Natural killer cell treated with Interleukin-12 subunit alpha and Interleukin-12 subunit beta and Interleukin-15 and Interleukin-18, amount 100 ng/mL, for 72 hours (primary cell): ENCODE measurements at places on chromosomes 5 and 9. TPM values are rescaled to one million over a fixed set of nuclear protein-coding genes. Genes with fewer than 3 reads are reported as not detected.

The TLX3 gene
- not detected for total RNA-seq

The FGFR4 gene
- 2.0 TPM for total RNA-seq

The PIP5KL1 gene
- 2.7 TPM for total RNA-seq

The MYMK gene
- not detected for total RNA-seq

The CAMK4 gene
- total RNA-seq, result 5.4 TPM

The SLC36A2 gene
- not detected for total RNA-seq

The ACTBL2 gene
- total RNA-seq, result not detected

The CHSY3 gene
- 0.19 TPM for total RNA-seq

The NCS1 gene
- 31.0 TPM for total RNA-seq

- no peak for DNase-seq
Measured at GRCh38 chr9:102355982-102356381, 617.5 kb upstream of the GRIN3A start.

- no peak for DNase-seq
Measured at GRCh38 chr5:171250738-171251137, 58.3 kb upstream of the TLX3 start.

GRCh38 chr9:95626885-95627558, 110.3 kb upstream of the PTCH1 start:
- DNase-seq, result peak; percentile 90

DNA sequence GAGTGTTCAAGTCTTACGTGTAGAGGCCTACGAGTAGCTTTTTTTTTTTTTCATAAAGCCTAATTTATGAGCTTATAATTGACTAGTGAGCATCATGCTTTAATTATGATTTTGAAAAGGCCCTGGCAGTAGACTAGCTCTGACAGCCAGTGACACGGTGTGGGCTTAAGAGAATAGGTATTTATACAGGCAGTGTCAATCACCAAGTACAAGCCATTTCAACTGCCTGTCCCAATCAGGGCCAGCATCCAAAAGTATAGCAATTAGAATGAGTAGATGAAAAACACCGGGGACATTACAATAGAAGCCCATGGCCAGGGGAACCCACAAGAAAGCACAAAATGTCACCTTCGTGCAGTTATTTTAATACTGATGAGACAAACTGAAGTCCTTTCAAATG, 552.8 kb downstream of the CAAP1 start:
- no peak for DNase-seq

- DNase-seq, result peak; percentile 23
Measured at GRCh38 chr5:154485850-154486426, 7.9 kb upstream of the HAND1 start.

DNA sequence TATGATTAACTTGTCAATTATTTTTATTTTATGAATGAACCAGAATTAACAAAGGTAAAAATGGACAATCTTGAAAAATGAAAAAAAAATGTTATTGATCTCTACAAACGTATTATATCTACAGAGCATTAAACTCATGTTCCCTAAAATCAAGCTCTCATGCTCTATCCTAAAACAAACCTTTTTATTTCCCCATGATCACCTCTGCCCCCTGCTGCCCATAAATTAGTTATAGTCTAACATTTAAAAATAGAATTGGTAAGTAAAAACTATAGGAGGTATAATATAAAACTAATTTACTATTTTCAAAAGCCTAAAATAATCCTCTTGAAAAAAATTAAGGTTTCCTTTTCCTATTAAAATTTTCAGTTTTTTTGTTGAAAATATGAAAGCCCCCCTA, 168.0 kb upstream of the POU5F2 start:
- DNase-seq, result no peak

DNA sequence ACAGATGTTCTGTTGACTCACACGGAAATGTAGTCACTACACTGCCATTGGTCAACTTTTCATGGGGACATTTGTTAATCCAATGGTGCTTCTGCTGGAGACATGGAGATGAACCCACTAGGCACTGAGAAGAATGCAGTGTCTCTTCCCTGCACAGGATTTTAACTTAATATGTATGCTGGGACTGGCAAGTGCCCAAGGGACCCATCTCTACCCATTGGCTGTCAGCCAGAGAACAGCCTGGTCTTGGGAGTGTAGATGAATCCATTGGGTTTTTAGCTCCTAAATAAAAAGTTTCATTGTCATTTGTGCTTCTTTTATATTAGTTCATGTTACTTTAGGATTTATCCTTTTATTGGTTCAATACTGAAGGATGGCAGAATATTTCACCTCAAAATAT, 195.8 kb upstream of the CDH6 start:
- DNase-seq, result no peak

- no peak for DNase-seq
Measured at GRCh38 chr5:6757414-6757969, 44.3 kb downstream of the TENT4A start.

DNA sequence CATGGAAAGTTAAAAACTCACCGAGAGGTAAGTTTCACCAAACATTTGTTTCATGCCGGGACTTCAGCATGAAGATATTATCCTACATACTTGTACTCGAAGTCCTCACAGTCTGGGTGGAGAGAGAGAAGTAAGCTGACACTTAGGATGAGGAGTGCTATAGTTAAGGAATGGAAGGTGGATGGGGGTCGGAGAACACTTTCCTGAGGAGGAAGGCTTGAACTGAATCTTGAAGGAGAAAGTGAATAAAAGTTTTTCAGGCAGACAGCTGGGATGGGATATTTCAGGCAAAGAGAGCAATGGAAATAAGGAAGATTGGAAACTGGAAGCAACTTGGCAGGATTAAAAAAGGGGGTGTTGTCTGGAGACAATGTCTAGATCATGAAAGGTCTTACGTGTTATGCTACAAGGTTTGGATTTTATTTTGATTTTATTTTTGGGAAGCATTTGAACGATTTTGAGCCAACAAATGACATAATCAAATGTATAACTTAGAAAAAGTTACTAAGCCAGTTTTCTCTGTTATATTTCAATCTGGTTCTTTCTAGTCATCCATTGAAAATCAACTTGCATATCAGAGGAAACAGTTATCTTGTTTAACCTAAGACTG, 167.1 kb downstream of the PAM start:
- DNase-seq, result no peak

DNA sequence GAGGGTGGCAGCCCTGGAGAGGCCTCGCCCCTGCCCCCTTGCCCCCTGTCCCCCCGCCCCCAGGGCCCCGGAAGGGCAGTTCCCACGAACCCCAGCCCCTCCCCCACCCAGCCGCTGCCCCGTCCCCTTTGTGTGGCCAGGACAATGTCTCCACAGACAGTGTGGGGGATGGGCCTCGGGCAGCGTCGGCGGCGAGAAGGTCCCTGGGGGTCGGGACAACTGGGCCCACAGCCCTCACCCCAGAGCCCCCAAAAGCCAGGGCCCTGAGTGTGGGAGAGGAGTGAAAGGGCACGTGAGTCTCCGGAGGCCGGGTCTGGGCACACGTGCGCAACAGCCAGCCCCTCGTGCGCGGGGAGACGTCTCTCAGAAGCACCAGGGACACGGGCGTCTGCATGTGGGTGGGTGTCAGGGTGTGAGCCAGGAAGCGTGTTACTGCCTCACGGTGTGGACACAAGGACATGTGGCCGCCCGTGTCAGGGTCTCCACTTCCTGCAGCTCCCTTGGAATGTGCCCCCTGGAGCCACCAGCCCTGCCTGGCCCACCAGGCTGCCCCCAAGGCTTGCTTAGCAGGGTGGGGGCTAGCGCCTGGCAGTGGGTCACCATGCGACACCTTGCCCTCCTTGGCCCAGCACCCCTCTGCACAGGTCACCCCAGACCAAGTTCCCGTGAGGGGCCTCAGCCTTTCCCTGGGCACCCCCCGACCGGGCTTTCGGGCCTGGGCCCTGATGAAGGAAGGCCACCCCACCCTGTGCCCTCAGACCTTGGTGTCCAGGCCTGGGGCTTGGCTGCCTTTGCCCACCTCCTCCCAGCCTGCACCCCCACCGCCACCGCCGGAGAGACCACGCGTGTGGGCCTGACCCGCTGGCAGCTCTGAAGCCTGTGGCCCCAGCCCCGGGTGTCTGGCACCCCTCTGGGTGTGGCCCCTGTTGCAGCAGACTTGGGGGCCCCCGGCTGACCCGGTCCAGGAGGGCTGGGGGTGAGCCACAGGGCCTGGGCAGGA, 12.8 kb upstream of the NRARP start:
- DNase-seq, result no peak

DNA sequence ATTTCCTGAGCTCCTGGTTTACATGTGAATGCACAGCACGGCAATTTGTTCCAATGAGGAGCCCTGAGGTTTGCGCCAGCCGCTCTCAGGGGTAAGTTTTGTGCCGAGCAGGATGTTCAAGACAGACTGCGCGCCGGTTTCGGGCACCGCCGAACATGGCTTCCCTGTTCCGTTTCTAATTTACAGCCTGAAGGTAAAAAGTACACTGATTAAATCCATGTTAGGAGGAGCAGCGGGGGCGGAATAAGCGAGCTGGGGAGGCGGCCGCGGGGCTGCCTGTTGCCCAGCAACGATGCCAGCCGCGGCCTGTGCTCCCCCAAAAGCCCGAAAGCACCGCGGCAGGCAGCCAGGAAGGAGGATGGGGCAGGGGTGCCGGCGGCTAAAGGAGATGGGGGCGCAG, 6.4 kb downstream of the SOWAHA start:
- no peak for DNase-seq

GRCh38 chr5:103473725-103474124, 88.9 kb downstream of the NUDT12 start:
- DNase-seq, result no peak

DNA sequence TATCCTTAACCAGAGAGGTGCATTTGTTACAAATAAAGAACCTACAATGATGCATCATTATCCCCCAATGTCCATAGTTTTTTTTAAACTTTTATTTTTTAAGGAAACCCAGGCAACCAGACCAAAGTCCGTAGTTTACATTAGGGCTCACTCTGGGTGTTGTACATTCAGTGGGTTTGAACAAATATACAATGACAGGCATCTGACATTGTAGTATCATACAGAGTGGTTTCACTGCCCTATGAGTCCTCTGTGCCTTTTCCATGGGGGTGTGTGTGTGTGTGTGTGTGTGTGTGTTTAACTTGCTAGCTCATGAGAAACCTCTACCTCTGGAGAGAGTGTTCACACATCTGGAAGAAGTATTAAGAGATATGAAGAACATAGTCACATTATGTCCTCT, 141.5 kb downstream of the KDM4C start:
- DNase-seq, result no peak

DNA sequence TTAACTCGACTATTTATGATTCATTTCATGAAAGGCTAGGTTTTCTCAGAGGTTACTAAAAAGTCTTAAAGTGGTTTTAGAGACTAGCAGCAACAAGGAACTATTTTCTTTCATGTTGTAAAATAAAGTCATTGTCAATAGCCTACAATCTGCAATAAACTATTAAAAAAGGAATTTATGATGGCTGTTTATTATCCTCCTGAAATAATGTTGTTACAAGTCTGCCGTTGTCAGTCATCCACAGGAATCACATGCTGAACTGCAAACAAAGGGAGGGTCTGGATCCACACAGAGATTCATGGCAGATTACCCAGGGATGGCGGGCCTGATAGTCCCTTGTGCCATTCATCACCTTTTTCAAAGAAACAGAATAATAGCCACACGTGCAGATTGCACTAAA, 49.2 kb downstream of the TMEM174 start:
- DNase-seq, result no peak

DNA sequence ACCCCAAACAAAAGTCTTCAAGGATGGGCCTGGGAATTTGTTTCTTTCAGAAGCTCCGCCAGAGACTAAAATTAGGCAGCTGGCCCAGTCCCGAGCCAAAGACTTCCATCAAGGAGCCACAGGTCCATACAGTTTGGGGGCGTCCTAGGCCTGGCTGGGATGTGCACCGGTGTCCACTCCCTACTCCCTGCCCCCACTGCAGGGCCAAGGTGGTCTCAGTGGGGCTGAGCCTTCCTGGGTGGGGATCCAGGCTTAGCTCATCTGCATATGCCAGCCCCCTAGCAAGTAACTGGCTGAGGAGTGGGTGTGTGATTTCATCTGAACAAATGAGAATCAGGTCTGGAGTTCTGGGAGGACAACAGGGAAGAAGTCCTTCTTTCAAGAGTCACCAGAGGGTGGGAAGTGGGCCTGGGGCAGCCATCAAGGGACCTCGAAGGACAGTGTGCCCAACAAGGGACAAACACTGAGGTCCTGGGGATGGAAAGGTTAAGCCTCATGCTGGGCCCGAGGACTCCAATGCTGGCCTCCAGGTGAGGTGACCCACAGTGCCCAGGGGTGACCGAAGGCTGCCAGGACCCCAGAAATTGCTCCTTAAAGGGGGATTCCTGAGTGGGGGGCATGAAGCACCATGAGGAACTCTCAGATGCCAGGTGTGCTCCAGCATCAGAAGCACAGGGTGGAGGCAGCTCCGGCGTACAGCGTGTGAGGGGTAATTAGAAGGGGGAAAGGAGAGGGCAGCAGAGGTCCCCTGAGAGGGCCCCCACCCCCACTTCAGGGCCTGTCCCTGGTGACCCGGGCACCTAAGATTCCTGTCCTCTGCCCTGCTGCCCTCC, 91.3 kb downstream of the ZNF354C start:
- peak; percentile 29 for DNase-seq

DNA sequence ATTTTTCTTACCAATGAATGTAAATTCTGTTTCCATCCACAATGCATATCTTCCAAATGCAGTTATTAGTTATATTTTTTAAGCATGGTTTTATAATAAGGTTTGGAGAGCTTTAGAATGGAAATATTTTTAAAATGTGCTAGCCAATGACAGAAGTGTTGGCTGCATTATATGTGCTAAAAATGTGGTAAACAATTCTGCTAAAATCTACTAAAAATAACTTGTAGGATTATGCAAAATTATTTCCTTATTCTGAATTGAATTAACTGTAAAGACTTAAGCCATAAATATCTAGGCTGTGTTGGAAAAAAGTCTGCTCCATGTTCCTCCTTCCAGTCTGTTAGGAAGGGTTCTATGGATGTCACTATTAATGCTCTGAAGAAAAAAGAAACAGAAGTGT, 503.3 kb downstream of the PRR16 start:
- DNase-seq, result no peak

DNA sequence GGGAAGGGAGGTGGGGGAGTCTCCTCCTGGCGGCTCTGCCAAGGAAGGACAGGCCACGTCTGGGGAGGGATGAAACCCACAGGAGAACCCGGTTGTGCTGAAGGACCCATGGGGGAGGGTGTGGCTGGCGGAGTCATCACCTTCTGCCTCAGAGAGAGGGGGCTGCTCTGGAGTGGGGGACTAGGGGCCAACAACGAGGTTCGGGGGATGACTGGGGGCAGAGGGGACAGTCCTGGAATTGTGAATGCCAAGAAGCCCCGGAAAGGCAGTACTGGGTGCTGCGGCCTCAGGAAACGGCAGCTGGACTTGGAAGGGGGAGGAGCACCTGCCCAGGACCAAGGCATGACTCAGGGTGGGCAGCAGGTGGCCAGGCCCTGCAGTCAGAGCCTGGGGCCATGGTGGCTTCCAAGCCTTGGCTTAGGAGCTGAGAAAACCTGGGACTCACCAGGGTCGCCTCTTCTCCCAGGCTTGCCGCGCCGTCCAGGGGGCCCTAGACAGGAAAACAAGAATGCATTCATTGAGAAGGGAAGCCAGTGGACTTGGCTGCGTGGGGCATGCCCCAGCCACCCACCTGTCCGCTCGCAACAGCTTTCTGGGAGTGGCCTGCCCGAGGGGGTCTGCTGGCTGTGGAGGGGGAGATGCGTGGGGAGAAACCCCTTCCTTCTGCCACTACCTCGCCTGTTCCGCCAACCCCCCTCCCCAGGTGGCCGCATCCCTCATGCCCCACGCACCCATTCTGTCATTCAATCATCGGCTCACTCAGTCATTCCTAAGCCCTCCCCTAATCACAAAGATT, 74.0 kb upstream of the PHYKPL start:
- peak; percentile 40 for DNase-seq
